ENCODE measurements at places on chromosomes 5 and 9.
A peak's percentile ranks its signal among the peaks of the same experiment; 100 is the strongest.

DNA sequence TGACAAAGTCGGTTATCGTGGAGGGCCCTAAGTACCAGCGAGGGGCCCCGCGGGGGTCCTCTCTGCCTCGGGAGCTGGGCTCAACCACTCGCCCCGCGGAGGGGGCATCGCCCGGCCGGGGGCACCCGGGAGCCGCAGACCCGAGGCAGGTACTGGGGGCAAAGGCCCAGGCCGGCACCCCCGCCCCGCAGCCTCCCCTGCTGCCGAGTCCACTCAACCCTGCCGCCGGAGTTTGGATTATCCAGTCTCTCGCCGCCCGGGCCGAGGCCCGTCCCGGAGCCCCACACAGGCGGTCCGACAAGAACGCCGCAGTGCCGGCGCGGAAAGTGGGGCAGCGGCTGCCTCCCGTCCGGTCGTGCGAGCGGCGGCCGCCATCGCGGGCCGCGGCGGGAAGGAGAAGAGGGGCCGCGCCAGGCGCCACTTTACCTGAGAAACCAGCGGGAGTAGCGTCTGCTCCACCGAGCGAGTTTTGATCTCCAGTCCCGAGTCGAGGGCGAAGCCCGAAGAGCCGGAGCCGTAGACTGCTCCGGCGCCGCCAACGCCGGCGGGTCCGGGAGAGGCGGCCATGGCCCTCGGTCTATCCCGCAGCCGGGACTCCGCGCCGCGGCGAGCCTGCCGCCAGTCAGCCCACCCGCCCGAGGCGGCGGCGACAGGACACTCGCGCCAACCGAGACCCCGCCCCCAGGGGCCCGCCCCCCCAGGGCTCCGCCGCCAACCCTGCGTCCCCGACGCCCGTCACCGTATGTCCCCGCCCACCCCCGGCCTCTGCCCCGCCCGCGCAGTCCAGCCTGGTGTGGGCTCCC lies at the start of gene CTNNAL1:
CTNNAL1 (minus strand) TSS at position 624 of the 803 bp plus-strand sequence; CDS start at position 567, 57 bp downstream.
- no peak for DNase-seq

DNA sequence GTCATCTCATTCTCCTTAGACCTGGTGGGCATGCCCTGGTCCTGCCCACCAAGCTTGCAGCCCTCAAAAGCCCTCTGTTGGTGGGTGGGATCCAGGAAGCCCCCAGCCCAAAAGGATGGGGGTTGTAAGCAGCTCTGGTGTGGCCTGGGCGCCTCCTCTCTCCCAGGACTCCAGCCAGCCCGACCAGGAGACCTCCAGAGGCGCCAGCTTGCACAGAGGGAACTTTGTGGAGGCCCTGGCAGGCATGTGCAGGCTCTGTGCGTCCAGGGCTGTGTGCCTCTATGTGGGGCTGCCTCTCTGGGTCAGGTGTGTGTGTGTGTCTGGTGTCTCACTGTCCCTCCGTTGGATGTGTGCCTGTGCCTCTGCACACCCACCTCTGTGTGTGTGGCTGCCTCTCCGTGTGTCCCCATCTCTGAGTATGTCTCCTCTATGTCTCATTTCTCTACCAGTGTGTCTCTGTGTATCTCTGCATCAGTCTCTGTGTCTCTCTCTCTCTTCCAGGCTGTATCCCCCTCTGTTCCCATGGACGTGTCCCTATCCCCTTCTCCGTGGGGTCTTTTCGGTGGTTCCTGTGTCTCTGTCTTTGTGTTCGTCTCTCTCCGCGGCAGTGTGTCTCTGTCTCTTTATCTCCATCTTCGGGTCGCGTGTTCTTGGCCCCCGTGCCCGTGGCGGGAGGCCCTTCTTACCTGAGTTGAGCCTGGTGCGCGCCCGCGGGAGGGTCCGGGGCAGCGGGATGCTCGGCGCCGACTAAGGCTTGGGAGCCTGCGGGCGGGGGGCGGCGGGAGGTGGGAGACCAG lies 501 bp downstream of the ENHO start:
- no peak for DNase-seq

- no peak for DNase-seq
These were observed 52.9 kb upstream of the MIER3 start for GRCh38 chr5:57004800-57005199.

DNA sequence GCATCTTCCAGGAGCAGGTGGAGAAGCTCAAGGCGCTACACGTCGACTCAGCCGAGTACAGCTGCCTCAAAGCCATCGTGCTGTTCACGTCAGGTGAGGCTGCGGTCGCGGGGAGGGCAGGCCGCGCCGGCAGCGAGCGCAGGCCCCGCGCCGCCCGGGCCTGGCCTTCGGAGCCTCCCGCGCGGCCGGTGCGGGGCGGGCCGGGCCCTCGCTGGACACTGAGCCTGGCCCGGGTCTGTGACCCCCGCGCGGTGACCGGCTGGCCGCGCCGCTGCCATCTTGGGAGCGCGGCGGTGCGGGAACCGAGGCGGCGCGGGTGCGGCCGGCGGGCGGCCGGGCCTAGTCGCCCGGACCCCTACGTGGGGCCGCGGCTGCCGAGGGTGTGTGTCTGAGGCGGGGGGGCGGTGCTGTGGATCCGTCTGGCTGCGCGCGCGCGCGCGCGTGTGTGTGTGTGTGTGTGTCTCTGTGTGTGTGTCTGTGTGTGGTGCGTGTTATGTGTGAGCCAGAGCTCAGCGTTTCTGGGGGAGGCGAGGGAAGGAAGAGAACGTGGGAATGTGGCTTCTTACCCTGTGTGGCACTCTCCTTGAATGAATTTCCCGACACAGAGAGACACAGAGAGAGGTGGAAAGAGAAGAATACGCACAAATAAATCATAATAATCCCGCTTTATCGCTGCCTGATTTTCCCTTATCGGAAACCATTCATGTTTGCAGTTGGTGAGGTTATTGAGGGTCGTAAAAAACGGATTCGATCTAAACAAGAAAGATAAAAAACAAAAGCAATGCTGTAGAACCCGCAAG lies 5.5 kb downstream of the NR2F1 start:
- no peak for DNase-seq

DNA sequence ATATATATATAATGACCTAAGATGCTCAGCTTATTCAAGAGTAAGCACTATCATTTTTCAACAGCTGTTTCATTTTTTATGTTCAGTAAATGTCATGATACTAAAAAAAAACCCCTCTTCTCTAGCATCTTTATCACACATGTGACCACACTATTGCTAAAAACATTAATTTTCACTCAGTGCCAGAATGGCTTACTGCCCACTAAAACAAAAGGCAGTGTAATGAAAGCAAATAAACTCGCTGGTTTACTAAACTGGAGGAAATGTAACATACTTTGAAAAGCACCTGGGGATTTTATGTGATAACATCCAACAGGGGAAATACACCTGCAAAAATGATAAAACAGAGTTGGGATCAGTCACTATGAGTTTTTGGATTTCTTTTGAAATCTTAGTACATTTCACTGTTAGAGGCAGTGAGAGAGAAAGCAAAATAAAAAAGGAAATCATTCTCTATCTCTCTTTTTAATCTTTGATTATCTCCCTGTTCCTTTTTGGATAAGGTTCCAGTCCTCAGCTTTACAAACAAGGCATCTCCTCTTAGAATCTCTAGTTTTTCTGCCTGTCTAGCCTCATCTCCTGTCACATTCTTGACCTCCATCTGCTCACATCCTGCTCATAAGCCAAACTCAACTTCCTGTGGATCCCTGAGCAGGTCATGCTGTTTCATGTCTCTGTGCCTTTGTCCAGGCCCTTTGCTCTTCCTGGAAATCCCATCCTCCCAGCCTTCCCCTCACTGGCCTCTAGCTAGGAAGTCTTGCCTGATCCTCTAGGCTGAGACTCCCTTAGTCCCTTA lies 338.0 kb downstream of the MAN2A1 start:
- DNase-seq: no peak

- DNase-seq: no peak
These were observed 128.0 kb downstream of the RFX3 start for GRCh38 chr9:3397766-3398165.

DNA sequence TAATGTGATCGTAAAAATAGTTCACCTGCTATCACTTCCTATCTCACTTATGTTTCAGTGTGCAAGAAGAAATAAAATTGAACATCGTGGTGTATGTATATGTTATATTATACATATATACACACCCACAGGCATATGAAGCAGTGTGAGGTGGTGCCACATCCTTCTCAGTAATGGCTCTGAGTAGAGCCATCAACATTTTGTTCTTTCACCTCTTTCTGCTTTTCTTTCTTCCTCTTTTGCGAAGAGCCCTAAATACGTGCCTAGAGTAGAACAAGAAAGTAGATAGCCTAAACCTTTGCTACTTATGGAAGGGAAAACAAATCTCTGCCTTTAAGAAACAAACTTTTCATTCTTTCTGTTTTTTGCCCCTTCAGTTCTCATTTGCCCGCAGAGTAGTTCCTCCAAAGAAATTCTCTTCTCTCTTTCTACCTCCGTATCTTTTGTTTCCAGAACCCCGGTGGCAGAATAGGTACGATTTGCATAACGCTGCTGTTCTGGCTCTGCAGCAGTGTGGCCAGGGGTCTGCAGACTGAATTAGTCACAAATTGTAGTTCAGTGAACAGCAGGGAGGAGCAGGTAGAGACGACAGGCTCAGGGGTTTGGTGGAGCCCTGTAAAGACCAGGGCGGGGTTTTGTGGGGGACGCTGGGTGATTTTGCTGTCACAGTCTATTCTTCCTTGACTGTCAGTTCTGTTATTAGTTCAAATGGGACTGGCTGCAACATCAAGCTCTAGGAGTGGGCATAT lies 40.5 kb upstream of the PJA2 start:
- no peak for DNase-seq

DNA sequence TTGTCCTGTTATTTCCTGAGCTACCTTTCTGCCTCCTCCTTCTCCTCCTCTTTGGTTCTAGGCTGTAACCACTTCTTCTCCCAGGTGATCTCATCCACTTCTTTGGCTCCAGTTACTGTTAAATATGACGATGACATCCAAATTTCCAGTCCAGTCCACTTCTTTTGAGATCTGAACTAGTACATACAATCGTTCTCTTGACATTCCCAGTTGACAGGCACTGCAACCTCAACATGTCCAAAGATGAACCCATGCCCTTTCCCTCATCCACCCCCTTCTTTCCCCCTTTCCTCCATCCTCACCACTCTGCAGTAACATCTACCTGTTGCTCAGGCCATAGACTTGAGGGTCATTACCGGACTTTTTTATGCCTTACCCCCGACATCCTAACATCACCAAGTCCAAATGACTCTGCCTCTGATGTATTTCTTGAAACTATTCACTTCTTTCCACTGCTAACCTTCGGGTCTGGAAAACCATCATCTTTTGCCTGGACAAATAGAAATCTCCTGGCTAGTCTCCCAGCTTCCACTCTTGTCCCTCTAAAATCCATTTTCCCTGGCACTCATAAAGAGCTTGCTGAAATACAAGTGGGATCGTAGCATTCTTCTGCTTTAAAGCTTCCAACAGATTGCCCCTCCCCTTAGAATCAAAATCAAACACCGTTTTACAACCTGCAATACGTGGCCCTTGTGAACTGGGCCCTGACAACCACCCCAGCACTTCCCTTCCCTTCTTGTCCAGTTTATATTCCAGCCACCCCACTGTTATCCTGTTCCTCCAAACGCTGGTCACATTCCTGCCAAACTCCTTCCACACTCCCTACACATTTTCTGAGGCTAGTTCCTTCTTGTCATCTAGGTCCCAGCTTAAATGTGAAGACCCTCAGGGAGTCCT lies 31.5 kb downstream of the KLF9 start:
- DNase-seq: no peak

DNA sequence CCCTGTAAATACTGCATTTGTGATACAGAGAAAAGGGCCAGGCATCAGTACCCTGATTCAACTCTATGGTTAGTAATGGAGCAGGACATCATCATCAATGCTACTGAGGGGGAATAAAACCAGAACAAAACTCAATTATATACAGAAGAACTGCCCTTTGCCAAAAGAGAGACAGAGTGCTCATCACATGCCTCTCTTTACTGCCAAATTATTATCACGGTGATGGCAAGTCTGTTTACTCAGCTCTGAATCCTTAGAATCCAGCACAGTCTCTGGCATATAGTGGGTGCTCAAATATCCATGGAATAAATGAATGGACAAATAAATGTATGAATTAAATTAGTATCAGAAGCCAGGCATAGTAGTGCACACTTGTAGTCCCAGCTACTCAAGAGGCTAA lies 130.2 kb downstream of the TTC39B start:
- no peak for DNase-seq

DNA sequence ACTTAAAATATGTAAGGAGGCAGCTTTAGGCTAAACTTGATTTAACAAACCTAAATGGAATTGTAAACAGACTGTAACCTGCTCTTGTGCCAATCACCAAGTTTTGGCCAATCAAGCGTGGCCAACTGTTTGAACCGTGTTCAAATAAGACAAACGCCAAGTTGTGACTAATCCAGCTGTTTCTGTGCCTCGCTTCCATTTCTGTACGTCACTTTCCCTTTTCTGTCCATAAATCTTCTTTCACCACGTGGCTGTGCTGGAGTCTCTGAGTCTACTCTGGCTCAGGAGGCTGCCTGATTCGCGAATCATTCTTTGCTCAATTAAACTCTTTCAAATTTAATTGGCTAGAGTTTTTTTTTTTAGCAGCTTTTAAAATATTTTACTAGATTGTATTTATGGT lies 71.3 kb downstream of the LIX1 start:
- DNase-seq: no peak

- DNase-seq: no peak
These were observed 293.2 kb downstream of the ARHGAP26 start for GRCh38 chr5:143063175-143063970.

- peak; percentile 15 for DNase-seq
These were observed 708.6 kb upstream of the WWC1 start for GRCh38 chr5:167582886-167583285.

DNA sequence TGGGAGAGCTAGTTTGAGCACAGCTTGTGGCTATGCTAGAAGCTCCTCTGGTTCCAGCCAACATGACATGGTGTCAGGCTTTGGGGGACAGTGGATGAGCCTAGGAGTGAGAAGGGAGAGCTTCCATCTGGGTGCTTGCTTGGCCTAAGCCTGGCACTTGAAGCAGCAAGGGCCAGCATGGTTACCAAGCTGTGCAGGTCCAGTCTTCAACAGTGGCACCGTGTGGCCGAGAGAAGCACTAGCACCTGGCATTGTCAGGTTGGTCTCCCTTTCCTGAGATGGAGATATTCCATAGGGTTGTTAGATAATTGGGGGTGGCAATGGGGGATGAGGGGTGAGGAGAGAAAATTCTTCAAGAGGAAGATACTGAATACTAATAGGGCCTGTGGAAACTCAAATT lies 261.9 kb downstream of the PBX3 start:
- no peak for DNase-seq

- peak; percentile 47 for DNase-seq
These were observed 40.0 kb downstream of the PAPPA start for GRCh38 chr9:116193636-116194035.

GRCh38 chr5:135443161-135443960 lies 3.8 kb downstream of the DCANP1 start:
- no peak for DNase-seq

DNA sequence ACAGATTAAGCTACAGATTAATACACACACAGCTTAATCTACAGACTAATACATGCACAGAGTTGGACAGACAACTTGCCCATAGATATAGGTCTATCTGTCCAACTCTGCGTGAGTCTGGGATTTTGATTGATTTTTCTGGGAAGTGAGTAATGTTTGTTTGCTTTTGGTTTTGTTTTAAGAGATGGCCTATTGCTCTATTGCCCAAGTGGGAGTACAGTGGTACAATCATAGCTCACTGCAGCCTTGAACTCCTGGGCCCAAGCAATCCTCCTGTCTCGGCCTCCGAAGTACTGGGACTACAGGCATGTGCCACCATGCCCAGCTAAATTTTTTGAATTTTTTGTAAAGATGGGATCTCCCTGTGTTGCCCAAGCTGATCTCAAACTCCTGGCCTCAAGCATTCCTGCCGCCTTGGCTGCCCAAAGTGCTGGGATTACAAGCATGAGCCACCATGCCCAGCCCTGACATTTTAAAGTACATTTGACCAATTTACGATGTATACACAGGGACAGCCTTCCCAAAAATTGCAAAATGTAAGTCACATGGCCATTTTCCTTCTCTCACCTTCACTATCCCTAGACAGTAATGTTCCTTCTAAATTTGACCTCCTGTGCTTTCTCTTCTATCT lies 50.8 kb downstream of the PAPPA start:
- no peak for DNase-seq
